Substantia nigra (tissue), 51 donors: ENCODE measurements at places on chromosomes 7 and 10.

DNA sequence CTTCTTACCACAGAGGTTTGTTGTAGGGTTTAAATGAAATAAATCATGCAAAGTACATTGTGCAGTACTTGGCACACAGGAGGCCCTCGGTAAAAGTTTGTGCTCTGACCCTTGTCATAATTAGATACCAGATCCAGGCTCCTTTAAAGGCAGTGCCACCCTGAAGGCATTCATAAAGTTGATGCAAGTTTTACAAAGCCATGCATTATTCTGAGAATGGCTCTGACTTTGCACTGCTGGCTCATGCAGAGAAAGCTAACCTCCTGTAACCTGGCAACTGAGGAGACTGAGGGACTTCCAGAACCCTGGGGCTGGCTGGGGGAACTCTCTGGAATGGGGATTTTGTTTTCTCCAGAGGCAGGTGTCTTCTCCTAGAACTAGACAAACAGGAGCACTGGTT lies 570.9 kb downstream of the CCSER2 start:
- DNase-seq = no peak

DNA sequence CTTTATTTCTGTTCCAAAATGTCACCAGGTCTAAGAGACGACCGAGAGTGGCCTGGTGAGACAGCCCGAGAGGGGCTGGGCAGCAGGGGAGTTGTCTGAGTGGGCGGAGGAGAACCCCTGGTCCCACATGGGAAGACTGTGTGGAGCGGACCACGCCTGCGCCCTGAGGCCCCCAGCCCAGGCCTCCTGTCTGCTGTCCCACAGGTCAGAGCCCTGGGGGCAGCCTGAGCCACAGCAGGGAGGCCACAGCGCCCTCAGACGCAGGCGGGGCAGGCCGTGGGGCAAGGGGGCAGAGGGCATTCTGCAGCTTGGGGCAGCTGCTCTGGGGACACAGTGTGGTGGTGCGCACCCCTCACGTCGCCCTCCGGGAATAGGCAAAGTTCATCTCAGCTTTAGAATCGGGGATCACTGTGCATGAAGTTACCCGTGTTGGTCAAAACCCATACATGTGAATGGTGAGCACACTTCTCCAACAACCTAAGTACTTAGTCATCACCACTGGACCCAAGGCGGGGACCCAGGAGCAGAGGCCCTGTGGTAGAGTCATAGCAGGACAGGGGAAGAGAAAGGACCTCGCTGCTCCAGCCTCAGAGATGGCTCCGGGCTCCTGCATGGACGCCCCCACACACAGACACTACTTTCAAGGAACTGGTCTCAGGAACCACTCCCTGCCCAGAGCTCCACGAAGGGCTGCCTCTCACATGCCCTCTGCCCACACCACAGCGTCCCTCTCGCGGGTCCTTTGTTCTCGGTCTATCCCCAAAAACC lies 214.7 kb downstream of the ELFN1 start:
- DNase-seq = no peak

GRCh38 chr10:97321032-97321803 lies 2.1 kb downstream of the FRAT1 start:
- DNase-seq = peak; percentile 24

DNA sequence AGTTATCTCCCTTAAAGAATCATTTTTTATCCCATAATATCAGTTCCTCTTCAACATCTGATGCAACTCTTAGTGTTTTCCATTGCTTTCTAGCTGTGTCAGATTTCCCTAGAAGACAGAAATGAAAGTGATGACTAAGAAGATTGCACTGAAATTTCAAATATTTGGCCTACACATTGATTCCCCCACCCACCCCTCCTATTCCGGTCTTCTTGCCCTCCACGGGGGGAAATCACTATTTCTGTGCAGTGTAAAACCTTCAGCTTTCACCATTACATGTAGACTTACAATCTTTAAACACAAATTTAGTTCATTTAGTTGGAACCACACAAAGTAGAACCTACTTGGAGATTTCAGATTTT lies 63.7 kb upstream of the IL6 start:
- DNase-seq = no peak

- no peak for DNase-seq
Measured at GRCh38 chr7:116544487-116544886, 19.7 kb downstream of the CAV1 start.

GRCh38 chr10:69898524-69898923 lies 96.8 kb downstream of the COL13A1 start:
- no peak for DNase-seq

DNA sequence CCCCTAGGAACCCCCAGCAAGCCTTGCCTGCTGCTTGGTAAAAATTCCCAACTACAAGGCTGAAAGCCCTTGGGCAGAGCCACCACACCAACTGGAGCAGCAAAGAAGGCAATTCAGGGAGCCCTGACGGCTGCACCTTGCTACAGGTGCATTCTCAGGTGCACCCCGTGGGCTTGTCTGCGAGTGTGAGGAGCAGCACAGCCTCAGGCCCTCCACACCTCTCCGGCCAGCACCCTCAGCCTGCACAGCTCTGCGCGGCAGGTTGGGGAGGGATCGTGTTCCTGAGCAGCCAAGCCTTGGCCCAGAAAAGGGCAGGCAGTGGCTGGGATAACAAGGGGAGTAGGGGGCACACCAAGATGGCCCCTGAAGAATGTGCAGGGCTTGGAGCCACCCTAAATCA lies 104.1 kb downstream of the FAM53B start:
- no peak for DNase-seq

DNA sequence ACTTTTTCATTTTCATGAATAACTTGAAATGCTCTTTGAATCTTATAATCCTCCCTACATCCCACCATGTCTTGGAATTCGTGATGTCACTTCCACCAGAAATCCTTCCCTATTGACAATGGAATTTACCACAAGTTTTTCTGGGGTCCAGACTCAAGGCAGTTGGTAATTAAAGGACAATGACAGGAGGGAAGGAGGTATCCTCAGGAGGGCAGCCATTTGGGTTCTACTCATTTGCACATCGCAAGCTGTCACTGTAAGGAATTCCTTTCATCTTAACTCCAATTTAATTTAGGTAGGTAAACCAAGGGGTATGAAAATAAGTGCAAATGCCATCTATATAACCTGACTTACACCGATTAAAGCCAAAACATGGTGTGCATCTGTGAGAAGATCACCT lies 21.9 kb downstream of the LRRC17 start:
- DNase-seq = no peak

DNA sequence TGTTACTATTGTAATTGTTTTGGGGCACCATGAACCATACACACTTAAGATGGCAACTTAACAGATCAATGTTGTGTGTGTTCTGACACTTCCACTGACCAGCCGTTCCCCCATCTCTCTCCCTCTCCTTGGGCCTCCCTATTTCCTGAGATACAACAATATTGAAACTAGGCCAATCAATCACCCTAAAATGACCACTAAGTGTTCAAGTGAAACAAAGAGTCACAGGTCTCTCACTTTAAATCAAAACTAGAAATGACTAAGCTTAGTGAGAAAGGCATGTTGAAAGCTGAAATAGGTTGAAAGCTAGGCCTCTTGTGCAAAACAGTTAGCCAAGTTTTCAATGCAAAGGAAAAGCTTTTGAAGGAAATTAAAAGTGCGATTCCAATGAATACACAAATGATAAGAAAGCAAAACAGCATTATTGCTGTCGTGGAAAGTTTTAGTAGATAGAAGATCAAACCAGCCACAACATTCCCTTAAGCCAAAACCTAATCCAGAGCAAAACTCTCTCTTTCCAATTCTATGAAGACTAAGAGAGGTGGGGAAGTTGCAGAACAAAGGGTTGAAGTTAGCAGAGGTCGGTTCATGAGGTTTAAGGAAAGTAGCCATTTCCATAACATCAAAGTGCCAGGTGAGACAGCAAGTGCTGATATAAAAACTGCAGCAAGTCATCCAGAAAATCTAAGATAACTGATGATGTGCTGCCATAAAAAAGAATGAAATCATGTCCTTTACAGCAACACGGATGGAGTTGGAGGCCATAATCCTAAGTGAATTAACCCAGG lies 90.6 kb downstream of the MTPN start:
- DNase-seq = no peak

- DNase-seq = no peak
Measured at GRCh38 chr10:94397549-94398370, 4.6 kb upstream of the TBC1D12 start.

GRCh38 chr10:87658858-87659555 lies 671 bp upstream of the PAPSS2 start:
- DNase-seq = no peak

- no peak for DNase-seq
Measured at GRCh38 chr10:108904163-108904838, 1019.0 kb downstream of the XPNPEP1 start.

DNA sequence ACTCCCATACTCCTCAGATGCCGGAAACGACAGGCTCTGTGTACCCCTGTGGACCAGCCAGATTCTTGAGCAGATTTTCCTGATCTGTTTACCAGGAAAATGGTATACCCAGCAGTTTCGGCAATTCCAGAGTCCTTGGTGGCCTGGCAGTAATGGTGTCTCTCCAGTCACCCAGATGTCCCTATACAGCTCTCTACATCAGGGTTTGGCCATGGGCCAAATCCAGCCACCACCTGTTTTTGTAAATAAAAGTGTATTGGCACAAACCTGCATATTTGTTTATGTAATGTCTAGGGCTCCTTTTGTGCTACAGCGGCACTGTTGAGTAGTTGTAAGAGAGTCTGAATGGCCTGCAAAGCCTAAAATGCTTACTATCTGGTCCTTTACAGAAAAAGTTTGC lies 491.3 kb downstream of the RPS24 start:
- no peak for DNase-seq
